ENCODE measurements at places on chromosomes 5 and 9.

- no peak for DNase-seq
These were observed 53.0 kb downstream of the DCP2 start for GRCh38 chr5:113029614-113030013.

DNA sequence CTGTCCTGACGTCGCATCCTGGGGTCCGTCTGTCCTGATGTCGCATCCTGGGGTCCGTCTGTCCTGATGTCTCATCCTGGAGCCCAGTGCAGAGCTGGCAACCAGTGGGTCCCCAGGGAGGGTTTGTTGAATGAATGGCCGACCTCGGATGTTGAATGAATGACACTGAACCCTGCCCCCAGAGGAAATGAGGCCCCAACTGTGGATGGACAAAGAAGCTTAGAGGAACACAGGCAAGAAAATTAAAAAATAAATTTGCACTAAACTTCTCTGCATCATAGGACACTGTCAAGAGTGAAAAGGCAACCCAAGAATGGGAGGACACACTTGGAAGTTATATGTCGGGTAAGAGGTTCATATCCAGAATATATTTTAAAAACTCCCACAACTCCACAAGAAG lies 47.7 kb upstream of the NOTCH1 start:
- no peak for DNase-seq

GRCh38 chr5:161775891-161776290 lies 72.0 kb upstream of the GABRA1 start:
- no peak for DNase-seq

DNA sequence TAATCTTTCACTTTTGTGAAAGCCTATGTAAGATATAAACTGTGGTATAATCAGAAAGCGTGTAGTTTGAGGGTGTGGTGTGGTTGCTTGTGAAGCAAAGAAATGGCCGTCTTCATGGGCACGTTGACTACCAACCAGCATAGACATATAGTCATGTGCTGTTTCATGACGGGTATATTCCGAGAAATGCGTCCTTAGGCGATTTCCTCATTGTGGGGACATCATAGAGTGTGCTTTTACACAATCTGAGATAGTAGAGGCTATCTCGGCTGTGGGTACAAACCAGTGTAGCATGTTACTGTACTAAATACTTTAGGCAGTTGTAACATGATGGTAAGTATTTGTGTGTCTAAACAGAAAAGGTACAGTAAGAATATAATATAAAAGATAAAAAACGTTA lies 79.7 kb upstream of the LRRC70 start:
- no peak for DNase-seq

Measured in fibroblast of pulmonary artery (primary cell).